ENCODE measurements at places on chromosomes 11 and 22.

DNA sequence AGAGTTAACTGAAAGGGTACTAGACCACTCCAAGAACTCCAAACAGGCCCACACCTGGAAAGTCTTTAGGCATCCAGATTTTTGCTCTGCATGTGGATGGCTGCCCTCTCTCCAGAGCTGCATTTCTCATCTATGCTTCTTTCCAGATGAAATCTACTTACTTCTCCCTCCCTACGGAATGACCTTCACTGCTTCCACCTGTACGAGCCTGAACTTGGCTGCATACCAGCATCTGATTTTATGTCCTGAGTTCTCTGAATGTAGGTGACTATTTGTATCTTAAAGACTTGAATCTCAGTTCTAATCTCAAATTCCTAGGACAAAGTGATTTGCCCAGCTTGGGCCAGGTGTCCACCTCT lies 13.3 kb downstream of the CELF1 start:
- no peak for DNase-seq

GRCh38 chr11:1644601-1645356 lies 15.2 kb downstream of the KRTAP5-5 start:
- no peak for DNase-seq

DNA sequence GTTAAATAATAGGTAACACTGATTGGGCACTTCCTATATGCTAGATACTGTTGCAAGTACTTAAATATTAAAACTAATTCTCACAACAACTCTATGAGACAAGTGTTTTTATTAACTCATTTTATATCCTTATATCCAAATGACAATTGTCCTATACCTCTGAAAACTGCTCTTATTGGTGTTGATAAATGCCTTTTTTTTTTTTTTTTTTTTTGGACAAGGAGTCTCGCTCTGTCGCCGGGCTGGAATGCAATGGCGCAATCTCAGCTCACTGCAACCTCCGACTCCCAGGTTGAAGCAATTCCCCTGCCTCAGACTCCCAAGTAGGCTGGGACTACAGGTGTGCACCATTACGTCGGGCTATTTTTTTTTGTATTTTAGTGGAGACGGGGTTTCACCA lies 41.6 kb downstream of the MRTFA start:
- no peak for DNase-seq

DNA sequence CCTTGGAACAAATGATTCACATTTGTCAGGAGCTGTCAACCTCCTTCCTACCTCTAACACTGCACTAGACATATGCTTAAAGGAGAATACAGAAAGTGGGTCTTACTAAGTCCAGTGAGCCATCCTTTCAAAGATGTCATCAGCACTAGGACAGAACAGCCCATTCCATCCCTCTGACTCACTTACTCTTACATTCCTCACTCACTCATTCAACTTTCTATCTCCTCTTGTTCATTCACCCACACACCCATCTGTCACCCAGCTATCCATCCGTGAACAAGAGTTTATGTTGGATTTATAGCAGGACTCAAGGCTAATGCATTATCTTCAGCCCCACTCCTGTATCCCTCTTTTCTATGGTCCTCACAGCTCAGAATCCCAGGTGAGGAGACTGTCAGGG lies 9.1 kb downstream of the INSC start:
- DNase-seq: no peak

- DNase-seq: no peak
These were observed 39.8 kb upstream of the TEF start for GRCh38 chr22:41341990-41342389.

DNA sequence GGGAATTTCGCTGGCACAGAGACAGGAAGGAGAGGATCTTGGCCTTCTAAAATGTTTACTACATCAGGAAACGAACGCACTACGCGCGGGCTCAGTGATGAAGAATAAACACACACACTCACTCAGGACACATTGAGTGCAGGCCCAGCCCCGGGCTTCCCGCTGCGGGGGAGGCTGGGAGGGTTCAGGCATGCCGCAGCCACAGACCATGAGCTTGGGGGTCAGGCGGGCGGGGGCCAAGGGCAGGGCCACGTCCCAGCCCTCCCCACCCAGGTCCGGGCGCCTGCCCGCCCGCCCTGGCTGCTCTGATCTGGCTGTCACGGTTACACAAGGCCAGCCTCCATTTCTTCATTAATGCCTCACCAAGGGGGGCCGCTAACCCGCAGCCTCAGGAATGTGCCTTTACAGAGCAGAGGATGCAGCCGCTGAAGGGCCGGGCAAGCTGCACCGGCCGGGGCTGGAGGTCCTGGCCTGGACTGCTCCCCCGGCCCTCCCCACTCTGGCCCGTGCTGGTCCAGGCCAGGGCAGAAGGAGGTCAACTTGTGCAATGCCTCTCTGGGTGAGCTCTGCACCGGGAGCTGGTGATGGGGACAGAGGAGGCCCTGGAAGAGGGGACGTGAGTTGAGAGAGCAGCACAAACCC lies 41.7 kb downstream of the IGF2 start:
- DNase-seq: no peak

GRCh38 chr11:116279511-116279910 lies 493.3 kb downstream of the BUD13 start:
- DNase-seq: no peak

GRCh38 chr11:123194337-123195187 lies 486 bp downstream of the CLMP start:
- DNase-seq: no peak

DNA sequence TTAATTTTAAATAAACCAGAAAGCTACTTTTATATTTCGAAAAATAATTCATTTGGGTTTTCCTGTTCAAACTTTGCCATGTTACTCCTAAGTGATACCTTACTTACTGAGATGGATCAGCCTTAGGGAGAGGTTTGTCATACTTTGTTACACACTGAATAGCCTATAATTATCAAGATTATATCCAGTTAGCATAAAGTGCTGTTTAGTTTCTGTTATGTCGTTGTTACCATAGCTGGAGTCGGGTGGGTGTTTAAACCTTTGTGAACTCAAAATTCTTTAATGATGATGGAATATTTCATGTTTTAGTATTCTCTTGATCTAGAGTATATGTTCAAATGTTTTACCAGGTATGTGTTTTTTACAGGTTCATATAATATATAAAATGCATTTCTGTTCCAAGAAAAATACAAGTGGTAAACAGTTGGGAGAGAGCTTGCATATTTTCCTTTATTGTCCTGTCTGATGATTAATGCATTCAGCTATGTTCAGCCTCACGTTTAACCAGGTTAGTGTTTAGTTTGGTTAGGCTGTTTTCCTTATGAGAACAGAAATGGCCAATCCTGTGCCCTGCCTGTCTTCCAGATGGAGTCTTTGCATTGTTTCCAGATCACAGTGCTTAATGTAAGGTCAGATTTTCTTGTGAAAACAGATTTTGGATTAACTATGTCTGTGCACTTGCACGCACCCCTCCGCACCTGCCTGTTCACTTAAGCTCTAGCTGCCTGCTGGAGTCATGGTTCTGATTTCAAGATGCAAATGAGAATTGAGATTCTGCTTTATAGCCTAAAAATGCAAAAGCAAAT lies 105.6 kb downstream of the ATXN10 start:
- no peak for DNase-seq

DNA sequence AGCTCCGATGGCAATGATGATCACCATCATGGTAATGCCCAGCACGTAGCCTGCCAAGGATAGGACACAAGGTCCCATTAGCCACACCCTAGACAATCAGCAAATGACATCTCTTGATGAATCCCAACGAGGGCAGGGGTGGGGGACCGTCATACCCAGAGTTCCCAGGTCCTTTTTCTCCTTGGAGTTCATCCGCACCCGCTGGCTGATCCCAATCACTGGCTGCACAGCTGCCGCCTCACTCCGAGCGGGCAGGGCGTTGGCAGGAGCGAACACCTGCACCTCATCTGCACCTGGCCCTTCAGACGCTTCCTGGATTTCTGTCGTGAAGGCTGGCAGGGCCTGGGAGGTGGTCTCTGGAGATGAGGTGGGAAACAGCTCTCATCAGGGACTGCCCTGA lies 2.9 kb downstream of the PIK3IP1 start:
- DNase-seq: no peak

DNA sequence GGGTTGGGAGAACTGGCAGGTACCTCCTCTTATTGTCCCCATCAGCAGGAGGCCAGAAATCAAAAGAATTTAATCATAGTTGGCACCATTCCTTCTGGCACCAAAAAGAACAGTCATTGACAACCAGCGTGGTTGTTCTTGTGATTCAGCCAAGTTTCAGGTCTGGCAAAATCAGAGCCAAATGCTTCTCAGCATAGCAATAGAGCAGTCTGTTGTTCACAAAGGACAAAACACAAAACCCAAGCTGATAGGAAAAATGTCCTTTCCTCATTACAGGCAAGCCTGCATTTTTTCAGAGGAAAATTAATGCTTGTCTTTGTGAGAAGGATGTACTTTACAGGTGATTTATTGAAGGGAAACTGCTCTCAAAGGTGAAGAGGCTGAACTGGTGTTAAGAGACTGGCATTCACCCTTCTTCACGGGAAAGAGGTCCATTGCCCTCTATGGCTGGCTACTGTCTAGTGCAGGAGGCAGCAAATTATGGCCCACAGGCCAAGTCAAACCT lies 241.8 kb upstream of the ARHGAP42 start:
- no peak for DNase-seq

DNA sequence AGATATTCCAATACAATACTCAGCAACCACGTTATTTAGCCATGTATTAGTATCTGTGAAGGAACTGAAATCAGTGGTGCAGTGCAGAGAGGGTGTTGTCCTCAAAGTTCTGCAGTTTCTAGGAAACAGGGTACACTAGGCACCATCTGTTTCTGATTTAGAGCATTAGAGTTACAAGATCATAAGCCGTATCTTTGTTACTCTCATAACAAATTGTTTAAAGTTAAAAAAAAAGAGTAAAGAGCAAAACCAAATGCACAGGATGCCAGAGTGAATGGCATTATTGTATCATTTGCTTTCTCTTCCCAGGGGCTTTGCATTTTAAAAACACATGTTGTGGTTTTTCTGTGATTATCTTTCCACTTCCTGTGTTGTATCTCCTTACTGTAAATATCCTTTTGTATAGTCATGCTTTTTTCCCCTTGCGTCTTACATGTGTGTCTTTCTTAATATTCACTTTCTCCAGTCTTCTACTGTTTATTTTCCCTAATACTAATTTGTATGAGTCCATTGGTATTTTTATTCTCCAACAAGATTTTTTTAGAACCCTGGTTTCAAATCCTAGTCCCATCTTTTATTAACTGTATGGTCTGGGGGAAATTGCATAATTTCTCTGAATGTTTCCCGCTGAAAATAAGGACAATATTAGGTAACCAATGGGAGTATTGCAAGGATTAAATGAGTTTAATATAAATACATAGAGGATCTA lies 15.2 kb upstream of the NUP160 start:
- DNase-seq: no peak

- no peak for DNase-seq
These were observed 53.0 kb downstream of the OSBPL5 start for GRCh38 chr11:3111919-3112690.

DNA sequence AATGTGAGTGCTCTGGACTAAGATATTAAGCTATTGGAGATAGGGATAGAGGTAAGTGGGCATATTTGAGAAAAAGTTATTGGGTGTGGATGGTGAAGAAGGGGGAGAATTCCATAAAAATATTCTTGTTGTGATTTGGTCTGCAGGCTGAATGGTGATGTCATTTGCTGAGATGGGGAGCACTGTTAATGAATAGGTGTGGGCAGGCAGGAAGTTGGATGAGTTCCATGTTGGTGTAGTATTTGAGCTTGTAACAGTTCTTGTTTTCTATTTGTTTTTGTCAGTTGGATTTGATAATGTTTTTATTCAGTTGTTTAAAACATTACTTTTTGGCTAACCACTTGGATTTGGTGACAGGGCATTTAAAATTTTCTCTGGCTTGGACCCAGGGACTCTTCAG lies 168.8 kb downstream of the C11orf87 start:
- no peak for DNase-seq

GRCh38 chr11:17561526-17561925 lies 14.5 kb downstream of the OTOG start:
- DNase-seq: no peak

DNA sequence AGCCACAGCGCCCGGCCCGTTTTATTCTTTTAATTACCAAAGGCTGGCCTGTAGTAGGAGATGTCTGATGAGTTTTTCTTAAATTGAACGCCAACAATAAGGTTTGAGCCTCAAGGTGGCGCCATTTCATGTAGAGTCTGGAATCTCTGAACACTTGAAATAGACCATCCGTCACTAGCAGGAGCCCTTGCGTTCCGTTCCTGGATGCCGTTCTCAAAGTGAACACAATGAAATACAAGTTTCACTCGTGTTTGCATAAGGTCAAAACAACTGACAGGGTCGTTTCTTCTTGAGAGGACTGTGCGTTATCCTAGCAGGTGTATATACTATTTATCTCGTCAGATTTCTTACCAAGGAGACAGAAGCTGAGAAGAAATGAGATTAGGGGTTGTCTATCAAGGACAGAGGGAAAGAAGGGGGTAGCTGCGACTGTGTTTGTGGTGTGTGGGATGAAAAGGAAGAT lies 18.7 kb upstream of the SCGB1D1 start:
- peak; percentile 86 for DNase-seq

DNA sequence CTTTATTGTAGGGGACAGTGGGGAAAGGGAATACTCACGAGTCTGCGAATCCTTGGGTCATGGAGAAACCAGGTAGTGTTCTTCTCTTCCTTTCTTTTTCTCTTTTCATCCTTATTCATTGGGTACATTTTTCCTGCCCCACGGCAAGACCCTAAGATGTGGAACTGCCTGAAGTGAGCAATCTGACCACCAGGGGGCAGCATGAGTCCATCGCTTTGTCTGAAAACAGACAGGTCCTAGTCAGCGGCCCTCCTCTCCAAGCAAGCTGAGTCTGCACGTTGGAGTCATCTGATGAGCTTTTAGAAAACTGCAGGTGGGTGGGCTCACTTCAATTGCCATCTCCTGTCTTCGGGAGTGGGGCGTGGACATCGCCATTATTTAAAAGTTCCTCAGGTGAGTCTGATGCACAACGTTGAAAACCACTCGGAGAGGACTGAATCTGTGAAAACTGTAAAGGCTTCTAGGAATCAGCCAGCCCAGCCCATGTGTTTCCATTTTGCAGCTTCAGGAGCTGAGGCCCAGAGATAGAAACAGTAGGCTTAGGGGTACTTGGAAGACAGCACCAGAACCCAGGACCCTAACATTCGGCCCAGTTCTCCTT lies 34.0 kb upstream of the FBXO3 start:
- peak; percentile 77 for DNase-seq

GRCh38 chr11:100769617-100770016 lies 82.5 kb downstream of the ARHGAP42 start:
- DNase-seq: no peak

GRCh38 chr11:27201454-27202302 lies 161.1 kb downstream of the BBOX1 start:
- no peak for DNase-seq

GRCh38 chr11:30326906-30327305 lies 4.0 kb downstream of the ARL14EP start:
- no peak for DNase-seq

Measured in iPS DF 6.9 (cell line).